ENCODE measurements at places on chromosomes 6 and 20. TPM values are rescaled to one million over a fixed set of nuclear protein-coding genes. Genes with fewer than 3 reads are reported as not detected.

DNA sequence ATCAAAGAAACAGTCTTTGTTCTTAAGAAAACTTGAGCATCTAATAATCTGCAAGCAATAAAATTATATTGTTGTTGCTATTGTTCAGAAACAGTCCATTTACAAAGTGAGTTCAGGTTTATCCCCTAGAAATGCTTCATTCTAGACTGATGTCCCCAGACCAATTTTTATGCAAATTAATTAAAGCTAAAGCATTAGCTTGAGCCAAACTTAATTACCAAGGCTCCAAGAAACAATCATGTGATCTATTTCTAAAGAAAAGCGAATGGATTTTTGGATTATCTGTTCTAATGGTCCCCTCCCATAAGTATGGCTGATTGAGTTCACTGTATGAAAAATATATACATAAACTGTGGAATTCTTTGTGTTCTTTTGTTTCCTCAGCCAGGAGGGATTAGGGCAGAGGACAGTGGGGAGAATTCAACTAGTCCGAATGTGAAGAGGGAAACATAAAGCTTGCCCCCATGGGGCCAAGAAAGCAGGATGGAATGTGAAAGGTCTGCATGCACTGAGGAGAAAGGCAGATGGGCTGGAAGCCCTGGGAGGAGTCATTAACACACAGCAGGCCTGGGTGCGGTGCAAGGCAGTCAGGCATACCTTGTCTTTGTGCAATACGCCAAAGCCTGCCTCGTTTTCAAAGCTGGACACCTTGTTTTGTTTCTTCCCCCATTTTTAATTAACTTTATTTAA, 597.1 kb downstream of the KIF16B start:
- H3K4me1 ChIP-seq, result peaks cover 30% of the 10 kb centered on the region
- no peaks in the 10 kb centered on the region for H3K27me3 ChIP-seq
- peak; percentile 85 for DNase-seq
- H3K4me3 ChIP-seq, result peak overlapping the region; percentile 9
- no peaks in the 10 kb centered on the region for H3K36me3 ChIP-seq

- DNase-seq, result no peak
- H3K27ac ChIP-seq, result no peak overlapping the region
- H3K4me3 ChIP-seq, result no peak overlapping the region
- no peaks in the 10 kb centered on the region for H3K27me3 ChIP-seq
Measured at GRCh38 chr6:13228264-13229204, 99.8 kb downstream of the TBC1D7 start.

DNA sequence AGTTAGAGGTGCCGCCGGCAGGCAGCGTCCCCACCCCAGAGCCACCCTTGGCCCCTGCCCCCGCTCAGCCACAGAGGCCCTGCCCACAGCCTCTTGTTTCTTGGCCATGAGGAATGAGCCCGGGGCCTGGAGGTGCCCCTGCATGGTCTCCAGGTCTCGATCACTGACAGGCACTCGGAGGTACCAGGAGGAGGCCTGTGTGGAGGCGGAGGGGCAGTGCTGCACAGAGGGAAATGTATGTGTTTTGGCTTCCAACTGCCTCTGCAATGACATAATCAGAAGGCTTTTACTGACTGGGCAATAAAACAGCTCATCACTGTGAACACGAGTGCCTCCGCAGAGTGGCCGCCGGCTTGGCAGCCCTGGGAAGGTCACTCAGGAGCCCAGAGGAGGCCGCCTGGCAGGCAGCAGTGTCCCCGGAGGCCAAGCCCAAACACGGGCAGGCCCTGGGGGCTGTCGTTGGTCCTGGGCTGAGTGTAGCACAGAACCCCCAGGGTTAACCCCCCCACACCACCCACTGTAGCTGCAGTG, 61.1 kb upstream of the GATA5 start:
- H3K4me3 ChIP-seq, result no peak overlapping the region
- no peak overlapping the region for H3K27ac ChIP-seq
- no peak for DNase-seq
- no peaks in the 10 kb centered on the region for H3K4me1 ChIP-seq
- no peaks in the 10 kb centered on the region for H3K27me3 ChIP-seq

DNA sequence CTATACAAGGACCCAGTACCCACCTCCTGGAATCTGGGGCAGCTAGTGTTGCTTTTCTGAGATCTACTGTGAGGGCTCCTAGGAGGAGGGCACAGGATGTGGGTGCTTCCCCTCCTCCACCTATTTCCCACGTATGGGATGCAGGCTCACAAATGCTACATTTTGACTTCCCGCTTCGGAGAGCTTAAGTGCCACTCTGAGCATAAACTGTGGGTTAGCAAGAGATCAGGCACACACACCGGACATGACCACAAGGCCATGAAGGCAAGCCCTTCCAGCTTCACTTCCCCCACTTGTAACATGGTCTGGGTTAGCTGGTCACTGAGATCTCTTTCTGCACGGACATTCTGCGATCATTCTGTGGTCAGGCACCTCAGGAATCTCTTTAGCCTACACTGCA, 15.7 kb upstream of the TGM3 start:
- H3K4me1 ChIP-seq, result no peaks in the 10 kb centered on the region
- no peak overlapping the region for H3K4me3 ChIP-seq
- no peak for DNase-seq
- H3K27ac ChIP-seq, result no peak overlapping the region

DNA sequence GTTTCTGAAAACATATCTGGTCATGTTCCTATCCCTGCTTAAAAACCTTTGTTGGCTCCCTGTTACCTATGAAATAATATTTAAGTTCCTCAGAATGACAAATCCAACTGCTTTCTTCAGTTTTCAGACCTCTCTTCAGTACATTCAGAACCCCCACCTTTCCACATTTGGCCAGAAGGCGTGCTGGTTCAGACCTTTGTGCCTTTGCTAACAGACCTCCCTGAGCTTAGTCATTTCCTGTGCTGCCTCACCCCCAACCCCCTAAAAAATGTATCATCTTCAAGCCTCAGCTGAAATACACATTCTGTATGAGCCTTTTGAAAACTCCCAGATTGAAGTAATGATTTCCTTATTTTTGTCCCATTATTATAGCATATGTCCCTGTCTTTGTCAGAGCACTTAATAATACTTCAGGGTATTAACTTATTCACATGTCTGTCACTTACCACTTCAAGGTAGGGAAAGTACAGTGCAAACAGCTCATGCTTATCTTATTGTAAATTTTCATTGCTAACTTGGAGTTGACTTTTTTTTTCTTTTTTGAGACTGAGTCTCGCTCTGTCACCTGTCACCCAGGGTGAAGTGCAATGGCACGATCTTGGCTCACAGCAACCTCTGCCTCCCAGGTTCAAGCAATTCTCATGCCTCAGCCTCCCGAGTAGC, 19.7 kb downstream of the FAM217A start:
- H3K36me3 ChIP-seq, result peaks cover 74% of the 10 kb centered on the region
- DNase-seq, result no peak
- no peaks in the 10 kb centered on the region for H3K27me3 ChIP-seq
- no peaks in the 10 kb centered on the region for H3K4me1 ChIP-seq

GRCh38 chr20:40949346-40949745, 79.3 kb upstream of the TOP1 start:
- no peaks in the 10 kb centered on the region for H3K27me3 ChIP-seq
- peaks cover 6% of the 10 kb centered on the region for H3K4me1 ChIP-seq
- no peak overlapping the region for H3K27ac ChIP-seq
- H3K4me3 ChIP-seq, result no peak overlapping the region

Gene GABRR1
- 0.16 TPM for total RNA-seq

DNA sequence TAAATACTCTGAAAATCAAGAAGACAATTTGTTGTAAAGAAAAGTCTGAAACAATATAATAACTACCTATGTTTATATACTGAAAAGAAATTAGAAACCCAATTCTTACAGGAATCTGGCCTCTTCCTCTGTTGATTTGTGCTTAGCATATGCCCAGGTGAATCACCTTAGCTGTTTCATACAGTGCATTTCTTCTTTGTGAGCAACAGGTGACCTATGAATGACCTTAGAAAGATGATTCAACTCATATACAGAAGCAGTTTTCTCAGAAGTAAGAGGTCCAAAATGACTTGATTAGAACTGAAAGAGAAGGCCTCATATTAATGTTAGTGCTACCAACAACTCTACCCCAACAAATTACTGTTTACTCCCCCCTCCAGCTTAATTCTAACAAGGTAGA, 419.5 kb upstream of the ID4 start:
- H3K27me3 ChIP-seq, result no peaks in the 10 kb centered on the region
- H3K27ac ChIP-seq, result no peak overlapping the region
- H3K36me3 ChIP-seq, result no peaks in the 10 kb centered on the region
- no peak overlapping the region for H3K4me3 ChIP-seq
- H3K4me1 ChIP-seq, result no peaks in the 10 kb centered on the region

- H3K4me3 ChIP-seq, result no peak overlapping the region
- H3K27ac ChIP-seq, result no peak overlapping the region
- H3K4me1 ChIP-seq, result no peaks in the 10 kb centered on the region
Measured at GRCh38 chr20:49096203-49096730, 50.2 kb downstream of the CSE1L start.

DNA sequence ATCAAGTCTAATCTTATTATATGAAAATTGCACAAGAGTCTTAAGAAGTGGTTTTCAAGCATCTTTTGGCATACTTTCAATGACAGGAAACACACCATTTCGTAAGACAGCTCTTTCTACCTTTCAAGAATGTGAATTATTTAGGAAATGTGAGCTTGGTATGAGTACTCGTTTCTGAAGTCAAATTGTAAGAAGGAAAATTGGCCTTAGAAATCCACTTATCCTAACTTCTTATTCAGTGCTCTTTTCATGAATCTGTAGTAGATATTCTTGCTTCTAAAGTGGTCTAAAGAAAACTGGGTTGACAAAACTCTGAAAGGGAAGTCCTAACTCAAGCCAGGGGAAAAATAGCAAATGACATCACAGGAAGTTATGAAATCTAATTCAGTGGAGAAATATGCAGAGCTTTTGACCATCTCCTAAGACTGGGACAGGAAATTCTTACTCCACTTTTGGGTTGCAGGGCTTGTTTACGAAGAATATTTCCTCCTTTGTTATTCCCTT, 38.5 kb upstream of the OGFRL1 start:
- no peaks in the 10 kb centered on the region for H3K36me3 ChIP-seq
- H3K27me3 ChIP-seq, result no peaks in the 10 kb centered on the region

GRCh38 chr6:11378639-11379038, 146.2 kb upstream of the NEDD9 start:
- H3K36me3 ChIP-seq, result no peaks in the 10 kb centered on the region
- no peak overlapping the region for H3K4me3 ChIP-seq
- no peaks in the 10 kb centered on the region for H3K4me1 ChIP-seq
- H3K27me3 ChIP-seq, result no peaks in the 10 kb centered on the region
- DNase-seq, result no peak

GRCh38 chr6:140303218-140303949, 928.9 kb upstream of the CITED2 start:
- H3K4me3 ChIP-seq, result no peak overlapping the region
- no peaks in the 10 kb centered on the region for H3K36me3 ChIP-seq
- no peak for DNase-seq
- H3K27ac ChIP-seq, result no peak overlapping the region

Gene TPX2
- 148 TPM for total RNA-seq

GRCh38 chr20:42102000-42102399, 483.8 kb upstream of the CHD6 start:
- H3K4me3 ChIP-seq, result no peak overlapping the region
- H3K36me3 ChIP-seq, result no peaks in the 10 kb centered on the region
- DNase-seq, result no peak
- no peaks in the 10 kb centered on the region for H3K27me3 ChIP-seq
- H3K4me1 ChIP-seq, result no peaks in the 10 kb centered on the region

DNA sequence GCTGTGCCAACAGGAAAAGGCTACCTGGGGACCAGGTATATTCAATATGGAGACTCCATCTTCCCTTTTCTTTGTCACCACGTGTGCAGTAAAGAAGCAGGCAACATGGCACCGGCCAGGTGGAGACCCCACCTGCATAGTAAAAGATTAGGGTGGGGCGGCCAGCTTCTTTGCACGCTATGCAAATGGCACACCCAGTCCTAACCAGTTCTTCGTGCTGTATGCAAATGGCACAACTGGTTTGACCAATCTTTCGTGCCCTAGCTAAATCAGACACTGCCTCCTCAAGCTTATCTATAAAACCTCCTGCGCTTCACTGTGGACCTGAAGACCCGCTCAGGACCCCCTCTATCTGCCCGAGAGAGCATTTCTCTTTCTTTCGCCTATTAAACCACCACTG, 88.8 kb upstream of the EZR start:
- H3K27ac ChIP-seq, result no peak overlapping the region
- peak; percentile 34 for DNase-seq
- H3K4me3 ChIP-seq, result no peak overlapping the region
- H3K36me3 ChIP-seq, result peaks cover 4% of the 10 kb centered on the region
- no peaks in the 10 kb centered on the region for H3K27me3 ChIP-seq

- no peak for DNase-seq
- no peaks in the 10 kb centered on the region for H3K4me1 ChIP-seq
- H3K27me3 ChIP-seq, result no peaks in the 10 kb centered on the region
- no peak overlapping the region for H3K4me3 ChIP-seq
- H3K27ac ChIP-seq, result no peak overlapping the region
- H3K36me3 ChIP-seq, result no peaks in the 10 kb centered on the region
Measured at GRCh38 chr6:43982084-43982625, 145.1 kb downstream of the MRPL14 start.

GRCh38 chr6:112833581-112834131, 486.5 kb downstream of the RFPL4B start:
- no peak overlapping the region for H3K27ac ChIP-seq
- no peaks in the 10 kb centered on the region for H3K36me3 ChIP-seq
- no peaks in the 10 kb centered on the region for H3K4me1 ChIP-seq
- no peak overlapping the region for H3K4me3 ChIP-seq
- no peak for DNase-seq

- peaks cover 33% of the 10 kb centered on the region for H3K4me1 ChIP-seq
- no peaks in the 10 kb centered on the region for H3K27me3 ChIP-seq
- H3K36me3 ChIP-seq, result no peaks in the 10 kb centered on the region
- no peak for DNase-seq
- no peak overlapping the region for H3K27ac ChIP-seq
- H3K4me3 ChIP-seq, result no peak overlapping the region
Measured at GRCh38 chr6:142851601-142852000, 93.4 kb downstream of the HIVEP2 start.

Gene HIVEP2
- total RNA-seq, result 6.6 TPM

DNA sequence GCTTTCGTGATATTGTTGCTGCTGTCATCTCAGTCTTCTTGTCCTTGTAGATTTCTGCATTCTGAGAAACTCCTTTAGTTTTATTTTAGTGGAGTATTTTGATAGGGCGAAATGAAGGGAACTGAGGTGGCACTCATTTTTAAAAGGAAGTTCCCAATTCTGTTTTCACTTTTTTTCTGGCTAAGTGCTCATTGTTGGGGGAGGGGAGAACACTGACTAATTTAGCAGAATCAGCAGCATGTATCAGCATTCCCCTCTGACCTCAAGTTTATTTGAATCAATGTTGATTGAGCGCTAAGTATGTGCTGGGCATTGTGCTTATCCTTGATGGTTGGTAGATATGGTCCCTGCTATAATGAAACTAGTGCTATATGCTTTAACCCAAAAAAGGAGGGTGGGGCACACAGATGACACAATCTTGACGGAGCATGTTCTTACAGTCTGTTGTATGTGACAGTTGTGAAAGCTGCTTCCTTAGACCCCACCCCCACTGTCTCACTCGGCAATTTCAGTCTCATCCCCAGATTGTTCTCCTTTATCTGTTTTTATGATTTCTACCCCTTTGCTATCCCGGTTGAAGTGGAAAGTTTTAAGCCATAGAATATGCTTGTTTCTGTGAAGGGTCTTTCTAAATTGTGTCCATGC, 262.4 kb downstream of the SOX4 start:
- no peaks in the 10 kb centered on the region for H3K4me1 ChIP-seq
- H3K27ac ChIP-seq, result no peak overlapping the region
- no peak overlapping the region for H3K4me3 ChIP-seq
- no peaks in the 10 kb centered on the region for H3K27me3 ChIP-seq

- no peak for DNase-seq
- H3K4me3 ChIP-seq, result no peak overlapping the region
- H3K36me3 ChIP-seq, result no peaks in the 10 kb centered on the region
- H3K27ac ChIP-seq, result no peak overlapping the region
- H3K4me1 ChIP-seq, result 0 out of 2 replicates have a peak, but pooled peaks cover 4% of the 10 kb centered on the region
Measured at GRCh38 chr6:49565855-49566254, 15.4 kb downstream of the C6orf141 start.
